HT1080 (cell line): ENCODE measurements at places on chromosomes 4 and X. TPM values are rescaled to one million over a fixed set of nuclear protein-coding genes. Genes with fewer than 3 reads are reported as not detected.

DNA sequence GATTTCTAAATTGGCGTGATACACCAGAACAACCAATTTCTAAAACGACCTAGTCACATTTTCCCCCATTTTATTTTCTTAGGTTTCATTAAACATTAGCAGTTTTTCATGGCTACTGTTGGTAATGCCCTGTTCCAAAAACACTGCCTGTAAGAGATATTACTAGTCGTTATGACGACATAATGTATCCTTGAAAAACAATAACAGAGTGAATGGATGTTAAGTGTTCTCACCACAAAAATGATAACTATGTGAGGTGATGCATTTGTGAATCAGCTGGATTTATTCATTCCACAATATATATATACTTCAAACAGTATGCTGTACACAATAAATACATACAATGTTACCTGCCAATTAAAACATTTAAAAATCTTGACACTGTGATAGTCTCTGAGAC is 1147.6 kb upstream of the PCDH10 start:
- peak; percentile 52 for DNase-seq

The GAGE12F gene
- total RNA-seq = not detected in 2 replicates

DNA sequence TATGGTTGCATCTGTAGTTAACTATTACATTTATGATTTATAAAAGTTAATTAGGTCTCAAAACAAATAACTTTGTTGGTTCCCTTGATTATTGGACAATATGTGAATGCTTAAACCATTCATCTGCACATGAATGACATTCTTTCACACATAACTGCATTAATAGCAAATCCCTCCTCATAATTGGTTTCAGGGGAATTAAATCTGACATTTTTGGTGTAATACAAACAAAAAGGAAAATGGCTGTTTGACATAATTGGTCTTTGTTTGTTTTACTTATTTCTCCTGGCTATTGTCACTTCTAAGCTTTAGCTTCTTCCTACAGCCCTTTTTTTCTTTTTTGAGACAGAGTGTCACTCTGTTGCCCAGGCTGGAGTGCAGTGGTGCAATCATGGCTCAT is 71.9 kb downstream of the TBC1D9 start:
- no peak for DNase-seq

The PRRG3 gene
- total RNA-seq = 0.37 TPM in 1 of 2 replicates, not detected in the other

DNA sequence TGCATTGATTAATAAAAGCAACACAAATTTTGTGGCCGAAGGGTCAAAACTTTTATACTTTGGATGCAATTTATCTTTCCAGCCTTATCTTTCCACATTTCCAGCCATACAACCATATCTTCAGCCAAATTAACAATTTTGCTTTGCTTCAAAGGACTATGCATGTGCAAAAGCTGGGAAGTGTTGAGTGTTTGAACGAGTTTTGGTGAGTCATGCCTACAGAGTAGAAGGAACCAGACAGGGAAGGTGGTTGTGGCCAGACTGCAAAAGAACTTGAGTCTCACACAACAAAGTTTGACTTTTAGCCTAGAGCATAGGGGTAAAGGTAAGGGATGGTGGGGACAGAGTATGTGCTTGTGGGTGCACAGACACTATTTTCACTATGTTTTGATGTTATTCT is 53.0 kb upstream of the GABRA2 start:
- DNase-seq = peak; percentile 51

DNA sequence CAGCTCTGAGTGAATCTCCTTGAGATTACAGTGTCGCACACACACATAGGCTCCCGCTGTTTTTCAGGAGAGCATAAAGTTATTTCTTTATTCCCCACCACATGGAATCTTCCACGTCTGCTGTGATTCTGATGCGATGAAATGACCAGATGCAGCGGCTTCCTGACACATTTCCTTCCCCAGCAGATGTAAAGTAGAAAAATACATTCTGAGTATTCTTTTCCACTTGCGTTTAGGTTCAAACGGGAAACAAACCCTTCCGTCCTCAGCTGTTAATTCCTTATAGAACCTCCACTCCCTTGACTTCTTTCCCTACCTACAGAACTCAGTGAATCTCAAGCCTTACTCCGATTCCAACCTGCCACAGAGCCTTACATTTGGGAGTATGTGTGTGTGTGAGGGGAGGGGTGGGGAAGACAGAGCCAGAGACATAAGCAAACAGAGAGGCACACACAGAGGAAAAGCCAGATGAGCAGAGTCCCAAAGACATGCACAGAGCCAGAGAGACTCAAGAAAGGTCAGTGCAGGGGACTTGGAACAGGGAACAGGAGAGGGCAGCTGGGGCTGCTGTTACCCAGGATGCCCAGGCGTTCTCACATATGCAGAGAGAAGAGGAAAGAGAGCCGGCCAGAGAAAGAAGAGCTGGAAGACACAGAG is 47.3 kb downstream of the SETD7 start:
- DNase-seq = no peak

GRCh38 chr4:176761872-176762271 is 30.9 kb downstream of the VEGFC start:
- no peak for DNase-seq

The RIPPLY1 gene
- 0.20 TPM in 1 of 2 replicates, not detected in the other for total RNA-seq

The BLTP1 gene
- 12.1 and 13.0 TPM in 2 replicates for total RNA-seq
